ENCODE measurements at places on chromosomes 3 and 15. TPM values are rescaled to one million over a fixed set of nuclear protein-coding genes. Genes with fewer than 3 reads are reported as not detected.

TRPM1 gene
- not detected for total RNA-seq

DNA sequence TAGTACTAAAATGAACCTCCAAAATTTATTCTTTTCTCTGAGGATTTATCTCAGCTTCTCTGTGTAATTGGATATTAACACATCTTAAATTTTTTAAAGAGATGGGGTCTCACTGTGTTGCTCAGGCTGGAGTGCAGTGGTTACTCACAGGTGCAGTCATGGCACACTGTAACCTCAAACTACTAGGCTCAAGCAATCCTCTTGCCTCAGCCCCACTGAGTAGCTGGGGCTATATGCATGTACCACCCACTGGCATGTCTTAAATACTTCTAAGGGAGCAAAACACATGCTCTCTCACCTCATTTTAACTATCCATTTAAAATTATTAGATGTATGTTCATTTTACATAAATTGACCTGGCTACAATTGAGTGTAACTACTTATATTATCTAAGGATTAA is 11.3 kb upstream of the TMEM87A start:
- H3K4me1 ChIP-seq = no peaks in the 10 kb centered on the region
- no peaks in the 10 kb centered on the region for H3K27me3 ChIP-seq
- DNase-seq = no peak
- H3K36me3 ChIP-seq = no peaks in the 10 kb centered on the region

DNA sequence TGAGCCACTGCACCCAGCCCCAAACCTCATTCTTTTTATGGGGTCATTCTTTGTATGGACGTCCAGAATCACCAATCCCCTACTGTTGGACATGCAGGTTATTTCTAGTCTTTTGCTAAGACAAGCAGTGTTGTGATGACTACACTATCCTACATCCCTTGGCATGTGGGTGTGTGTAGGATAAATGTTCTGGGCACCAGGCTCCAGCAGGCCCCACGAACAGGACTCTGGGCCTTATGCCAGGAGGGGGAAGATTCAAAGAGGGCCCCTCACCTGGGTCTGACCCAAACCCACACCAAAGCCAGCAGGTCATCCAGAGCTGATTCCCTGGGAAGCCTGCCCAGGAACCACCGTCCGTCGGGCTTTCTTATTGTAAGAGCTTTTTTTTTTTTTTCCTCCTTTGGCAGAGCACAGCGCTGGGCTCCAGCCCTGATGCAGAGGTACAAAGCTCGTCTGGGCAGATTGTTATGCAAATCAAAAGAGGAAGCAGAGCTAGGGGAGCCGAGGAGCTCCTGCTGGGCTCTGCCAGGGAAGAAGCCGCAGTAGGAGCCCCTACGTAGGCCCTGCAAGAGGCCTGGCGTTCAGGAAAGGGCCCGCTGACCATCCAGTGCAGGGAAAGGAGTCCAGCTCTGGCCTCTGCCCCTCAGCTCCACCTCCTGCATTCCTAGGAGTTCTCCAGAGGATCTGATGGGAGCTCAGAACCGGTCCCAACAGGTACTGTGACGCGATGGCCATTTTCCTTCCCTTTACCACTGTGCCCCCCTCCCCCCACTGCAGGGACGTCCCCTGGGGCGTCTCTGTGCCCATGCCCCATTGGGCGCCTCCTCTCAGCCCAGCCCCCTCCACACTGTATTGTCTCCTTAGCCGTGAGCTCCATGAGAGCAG is 29.0 kb upstream of the FURIN start:
- H3K36me3 ChIP-seq = no peaks in the 10 kb centered on the region
- H3K4me1 ChIP-seq = peaks cover 23% of the 10 kb centered on the region
- H3K27ac ChIP-seq = peak overlapping the region; percentile 87
- no peaks in the 10 kb centered on the region for H3K27me3 ChIP-seq
- DNase-seq = no peak
- H3K4me3 ChIP-seq = peak overlapping the region; percentile 36

DNA sequence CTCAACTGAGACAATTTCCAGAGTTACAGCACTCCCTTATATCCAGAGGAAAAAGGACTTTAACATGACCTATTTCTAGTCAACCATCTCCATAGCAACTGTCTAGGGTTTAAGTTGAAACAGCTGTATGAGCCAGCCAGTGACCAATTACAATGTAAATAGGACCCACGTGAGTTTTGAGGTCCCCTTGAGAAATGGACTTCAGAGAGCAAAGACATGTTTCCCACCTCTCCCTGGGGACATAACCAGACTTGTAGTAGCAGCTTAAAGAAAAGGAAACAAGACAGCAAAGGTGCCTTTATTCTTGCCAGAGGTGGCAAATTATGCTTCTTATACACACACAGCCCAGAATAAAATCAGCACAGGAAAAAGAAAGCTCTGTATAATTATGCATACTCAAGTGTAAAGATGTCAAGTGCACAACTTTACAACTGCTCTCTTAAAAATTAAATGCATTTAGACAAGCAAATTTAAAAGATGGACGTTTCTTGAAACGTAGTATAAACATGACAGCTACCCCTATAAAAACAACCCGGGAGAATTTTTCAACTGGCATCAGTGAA is 40.2 kb downstream of the SUMF1 start:
- H3K27me3 ChIP-seq = no peaks in the 10 kb centered on the region
- peaks cover 23% of the 10 kb centered on the region for H3K4me1 ChIP-seq
- peak overlapping the region; percentile 91 for H3K27ac ChIP-seq
- H3K4me3 ChIP-seq = peak overlapping the region; percentile 18

GALNT15 gene
- total RNA-seq = 0.11 TPM

NR1I2 gene
- 0.07 TPM for total RNA-seq

DNA sequence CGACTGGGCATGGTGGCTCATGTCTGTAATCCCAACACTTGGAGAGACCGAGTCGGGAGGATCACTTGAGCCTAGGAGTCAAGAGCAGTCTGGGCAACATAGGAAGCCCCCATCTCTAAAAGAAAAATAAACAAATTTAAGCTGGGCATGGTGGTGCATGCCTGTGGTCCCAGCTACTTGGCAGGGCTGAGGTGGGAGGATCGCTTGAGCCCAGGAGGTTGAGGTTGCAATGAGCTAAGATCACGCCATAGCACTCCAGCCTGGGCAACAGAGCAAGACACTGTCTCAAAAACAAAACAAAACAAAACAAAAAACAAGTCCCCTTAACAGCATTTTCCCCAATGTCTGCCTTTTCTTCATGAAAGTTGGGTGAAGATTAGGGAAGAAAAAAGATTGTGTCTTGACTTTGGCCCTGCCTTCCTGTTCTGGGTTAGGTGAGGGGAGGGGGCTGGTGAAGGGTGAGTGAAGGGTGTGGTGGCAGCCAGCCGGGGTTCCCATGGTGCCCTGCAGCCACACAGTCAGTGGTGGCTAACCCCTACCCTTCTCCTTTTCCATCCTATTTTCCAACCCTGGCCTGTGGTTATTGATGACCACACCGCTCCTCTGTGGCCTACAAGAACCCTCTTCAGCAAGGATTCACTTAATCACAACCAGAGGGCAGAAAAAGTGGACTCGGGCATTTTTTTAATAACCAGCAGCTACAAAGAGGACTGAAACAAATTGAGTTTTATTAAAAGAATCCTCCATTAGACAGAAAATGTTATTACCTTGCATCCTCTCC is 28.4 kb upstream of the SMAD3 start:
- DNase-seq = no peak
- H3K27me3 ChIP-seq = peaks cover 13% of the 10 kb centered on the region
- H3K4me3 ChIP-seq = no peak overlapping the region
- H3K4me1 ChIP-seq = peaks cover 31% of the 10 kb centered on the region

DNA sequence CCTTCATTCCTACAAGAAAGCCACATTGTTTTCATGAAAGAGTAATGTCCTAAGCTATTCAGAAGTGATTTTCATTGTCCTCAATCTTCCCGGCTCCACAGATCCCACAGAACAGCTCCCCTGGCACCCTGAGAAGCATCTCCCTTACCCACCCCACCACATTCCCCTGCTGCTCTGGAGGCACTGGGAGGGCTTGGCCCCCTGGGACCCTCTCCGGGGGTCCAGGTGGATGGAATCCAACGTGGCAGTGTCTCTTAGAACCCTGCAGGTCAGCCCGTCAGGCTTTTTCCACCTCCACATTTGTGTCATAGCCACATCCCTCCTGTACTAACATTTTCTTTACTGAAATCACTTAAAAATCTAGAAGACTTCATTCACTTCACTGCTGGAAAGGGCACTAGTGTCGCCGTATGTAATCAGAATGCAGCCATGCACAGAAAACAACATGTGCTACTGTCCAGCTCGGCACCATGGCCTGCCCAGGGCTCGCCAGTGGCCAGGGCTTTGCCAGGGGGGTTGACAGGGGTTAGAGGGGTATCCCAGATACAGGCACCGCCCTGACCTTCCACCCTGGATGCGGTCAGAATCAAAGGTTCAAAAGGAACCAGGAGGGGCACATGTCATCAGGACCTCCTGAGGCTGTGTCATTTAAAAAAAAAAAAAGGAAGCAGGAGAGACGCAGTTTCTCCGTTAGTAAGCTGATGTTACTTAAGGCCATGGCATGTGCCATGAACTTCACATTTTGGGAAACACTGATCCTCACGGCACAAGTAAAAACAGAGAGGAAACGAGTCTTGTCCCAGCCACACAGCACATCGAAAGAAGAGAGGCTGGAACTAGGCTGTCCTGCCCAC is 106.3 kb downstream of the LSM3 start:
- H3K27ac ChIP-seq = no peak overlapping the region
- no peaks in the 10 kb centered on the region for H3K36me3 ChIP-seq
- no peaks in the 10 kb centered on the region for H3K27me3 ChIP-seq
- no peak for DNase-seq

All from mesothelial cell of epicardium (in vitro differentiated cells).